NCI-H2081 treated with DMSO at 0.1 percent for 48 hours (cell line): ENCODE measurements at places on chromosomes 4 and X.

DNA sequence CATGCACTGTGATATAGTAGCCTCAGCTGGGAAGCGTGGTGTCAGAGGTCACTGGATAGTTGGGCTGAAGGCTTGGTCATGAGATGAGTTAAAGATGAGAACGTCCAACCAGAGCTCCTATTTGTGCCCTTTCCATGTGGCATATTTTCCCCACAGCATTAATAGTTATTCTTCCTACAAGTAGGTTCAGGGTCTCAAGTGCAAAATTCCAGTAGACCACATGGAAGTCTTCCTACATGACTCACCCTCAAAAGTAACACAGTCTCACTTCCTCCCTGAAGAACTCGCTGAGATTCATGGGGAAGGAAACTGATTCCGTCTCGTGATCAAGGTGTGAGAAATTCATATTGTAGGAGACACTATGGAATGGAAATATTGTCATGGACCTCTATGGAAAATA, 1212.5 kb upstream of the PRKX start:
- DNase-seq = no peak

GRCh38 chr4:32073542-32073941, 1353.4 kb downstream of the PCDH7 start:
- DNase-seq = no peak

DNA sequence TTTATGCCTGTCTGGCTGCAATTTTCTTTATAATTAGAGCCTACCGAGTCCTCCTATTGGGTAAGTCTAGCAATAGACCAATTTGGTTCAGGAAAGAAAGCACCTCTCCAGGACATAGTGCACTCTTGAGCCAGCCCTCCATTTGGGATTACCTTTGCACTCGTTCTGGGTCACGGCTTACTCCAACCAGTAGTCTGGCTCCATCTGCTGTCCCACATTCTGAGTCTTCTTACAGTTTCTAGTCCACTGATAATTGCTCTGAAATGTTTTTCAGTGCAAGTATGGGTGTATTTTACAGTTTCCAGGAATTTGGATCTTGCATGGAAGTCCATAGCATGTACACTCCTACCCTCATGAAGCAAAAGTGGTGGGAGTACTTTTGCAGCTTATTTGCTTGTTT, 34.8 kb upstream of the USP51 start:
- no peak for DNase-seq

DNA sequence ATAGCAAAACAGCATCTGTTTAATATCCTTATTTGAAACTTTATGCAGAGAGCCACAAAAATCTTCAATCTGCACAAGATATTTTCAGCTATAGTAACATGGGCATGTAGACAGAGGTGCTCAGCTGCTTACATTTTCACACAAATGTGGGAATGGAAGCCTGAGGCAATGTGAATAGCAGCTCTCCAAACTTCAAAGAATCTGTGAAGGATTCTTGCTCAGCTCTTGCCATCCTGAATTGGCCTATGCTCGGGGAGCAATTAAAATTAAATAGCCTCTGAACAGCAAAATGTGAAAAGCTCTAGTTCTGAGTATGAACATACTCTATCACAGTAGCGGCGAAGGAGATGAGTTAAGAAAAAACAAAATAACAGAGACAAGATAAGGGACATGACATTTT, 1523.8 kb downstream of the PCDH7 start:
- DNase-seq = no peak

DNA sequence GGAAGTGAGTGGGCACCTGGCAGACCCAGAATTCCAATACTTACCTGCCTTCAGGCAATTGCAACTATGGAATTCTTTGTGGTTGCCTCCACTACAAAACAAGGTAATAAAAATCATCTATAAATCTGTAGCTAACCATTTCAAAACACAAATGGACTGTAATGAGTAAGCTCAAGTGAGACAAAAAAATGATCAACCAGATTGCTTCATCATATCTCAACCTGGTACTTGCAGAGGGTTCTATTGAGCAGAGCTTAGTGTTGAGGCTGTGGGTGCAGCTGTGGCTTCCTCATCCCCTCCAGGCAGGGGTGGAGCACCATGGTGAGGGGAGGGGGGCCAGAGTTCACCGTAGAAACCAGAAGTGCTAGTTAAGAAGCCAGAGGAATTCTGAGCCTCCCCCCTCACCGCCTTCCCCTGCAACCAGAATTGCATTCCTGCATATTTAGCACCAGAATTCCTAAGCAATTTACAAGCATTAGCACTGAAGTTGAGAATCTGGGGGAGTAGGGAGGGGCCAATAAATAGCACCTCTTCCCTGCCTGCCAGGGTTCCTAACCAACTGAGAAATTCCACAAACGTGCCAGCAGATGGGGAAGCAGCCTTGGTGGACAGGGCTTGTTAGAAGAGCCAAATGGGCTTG, 11.5 kb downstream of the CTAG1A start:
- DNase-seq = no peak

DNA sequence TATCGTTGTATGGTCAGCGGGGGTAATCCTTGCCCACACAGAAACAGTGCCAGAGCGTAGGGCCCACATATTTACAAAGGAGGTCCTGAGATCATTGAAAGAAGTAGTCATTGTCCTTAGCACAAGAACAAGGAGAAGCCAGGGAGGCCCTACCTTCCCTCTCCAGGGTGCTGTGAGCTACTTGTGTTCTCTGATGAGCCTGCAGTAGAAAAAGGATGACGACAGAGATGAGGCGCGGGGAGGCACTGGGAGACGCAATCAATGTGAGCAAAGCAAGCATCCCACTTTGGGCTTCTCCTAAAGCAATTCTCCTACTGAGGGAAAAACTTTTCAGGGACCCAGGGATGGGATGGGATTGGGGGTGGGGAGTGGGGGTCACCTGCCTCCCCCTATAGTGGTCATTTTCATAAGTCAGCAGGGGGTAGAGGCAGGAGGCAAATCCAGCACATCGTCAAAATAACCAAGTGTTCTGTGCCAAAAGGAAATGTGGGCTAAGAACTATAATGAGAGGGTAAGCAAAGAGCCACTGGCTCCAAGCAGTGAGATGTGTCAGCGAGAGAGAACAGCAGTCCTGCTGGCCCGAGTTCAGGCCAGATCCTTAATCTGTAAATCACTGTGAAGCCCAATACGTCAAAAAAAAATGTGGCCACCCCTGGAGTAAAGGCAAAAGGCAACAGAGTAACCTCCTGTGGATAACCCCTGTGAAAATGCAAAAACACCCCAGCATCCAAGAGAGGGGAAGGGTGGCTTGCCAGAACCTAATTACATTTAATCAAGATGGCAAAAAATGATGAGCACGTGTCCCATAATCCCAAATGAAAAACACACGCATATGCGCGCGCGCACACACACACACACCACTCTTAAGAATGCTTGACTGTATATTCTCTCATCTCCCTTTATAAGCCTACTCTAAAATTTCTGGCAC, 136.6 kb upstream of the HHIP start:
- DNase-seq = peak; percentile 40

GRCh38 chrX:13094828-13095341, 50.5 kb upstream of the FAM9C start:
- DNase-seq = no peak

- no peak for DNase-seq
These were observed 5.2 kb downstream of the TMEM164 start for GRCh38 chrX:110008011-110008635.

- DNase-seq = no peak
These were observed 445.5 kb upstream of the NDST3 start for GRCh38 chr4:117588771-117589170.

GRCh38 chr4:125688841-125689240, 374.1 kb downstream of the FAT4 start:
- DNase-seq = no peak

DNA sequence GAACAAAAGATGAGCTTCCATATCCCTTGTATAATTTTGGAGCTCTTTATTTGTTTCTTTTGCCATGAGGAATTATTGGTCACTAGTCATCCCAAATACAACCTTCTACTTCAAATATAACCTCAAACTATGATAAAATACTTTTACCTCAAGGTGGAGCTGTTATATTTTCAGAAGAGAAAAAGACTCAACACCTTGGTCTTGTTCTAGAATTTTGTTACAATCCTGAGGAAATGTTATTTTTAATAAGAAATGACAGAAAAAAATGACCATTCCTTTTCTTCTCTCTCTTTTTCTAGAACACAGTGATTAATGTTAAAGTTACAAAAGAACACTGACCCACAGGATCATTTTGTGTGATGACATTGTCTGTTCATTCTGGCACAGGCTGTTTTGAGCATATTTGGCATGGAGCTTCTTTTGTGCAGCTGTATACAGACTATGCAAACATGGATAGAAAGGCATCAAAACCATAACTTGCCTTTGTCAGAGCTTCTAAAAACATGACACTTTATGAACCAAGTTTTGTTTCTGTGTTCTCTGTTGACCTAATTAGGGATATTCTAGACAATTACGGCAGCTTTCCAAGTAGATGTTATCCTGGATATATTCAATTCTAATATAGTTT, 159.6 kb upstream of the CTSO start:
- peak; percentile 7 for DNase-seq

DNA sequence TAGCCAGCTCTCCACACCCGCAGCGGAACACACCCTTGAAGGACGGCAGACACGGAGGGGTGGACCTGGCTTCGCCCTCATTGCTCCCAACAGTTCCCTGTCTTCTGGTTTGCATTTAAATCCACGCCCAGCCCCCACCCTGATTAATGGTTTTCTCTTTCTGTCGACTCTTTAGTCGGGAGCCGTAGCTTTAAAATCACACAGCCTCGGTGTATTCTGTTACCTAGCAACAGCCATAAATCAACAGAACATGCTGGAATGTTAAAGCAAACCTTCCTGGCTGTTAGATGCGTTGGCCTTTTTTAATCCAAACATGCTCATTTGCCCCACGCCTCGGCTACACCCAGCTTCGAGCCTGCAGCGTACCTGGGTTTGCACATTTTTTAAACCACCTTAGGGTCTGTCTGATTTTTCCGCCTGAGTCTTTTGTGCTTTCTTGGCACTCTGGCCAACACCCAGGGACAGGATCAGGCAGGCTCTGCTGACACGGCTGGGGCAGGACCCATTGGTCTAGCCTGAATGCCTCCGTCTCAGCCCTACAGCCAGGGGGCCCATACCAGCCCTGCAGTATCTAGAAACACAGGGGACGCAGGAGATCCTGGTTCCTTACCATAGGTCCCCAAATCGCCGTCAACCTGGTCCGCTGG, 21.4 kb upstream of the PPP2R2C start:
- DNase-seq = no peak
